Neuronal stem cell (in vitro differentiated cells): ENCODE measurements at places on chromosomes 16 and 17.

DNA sequence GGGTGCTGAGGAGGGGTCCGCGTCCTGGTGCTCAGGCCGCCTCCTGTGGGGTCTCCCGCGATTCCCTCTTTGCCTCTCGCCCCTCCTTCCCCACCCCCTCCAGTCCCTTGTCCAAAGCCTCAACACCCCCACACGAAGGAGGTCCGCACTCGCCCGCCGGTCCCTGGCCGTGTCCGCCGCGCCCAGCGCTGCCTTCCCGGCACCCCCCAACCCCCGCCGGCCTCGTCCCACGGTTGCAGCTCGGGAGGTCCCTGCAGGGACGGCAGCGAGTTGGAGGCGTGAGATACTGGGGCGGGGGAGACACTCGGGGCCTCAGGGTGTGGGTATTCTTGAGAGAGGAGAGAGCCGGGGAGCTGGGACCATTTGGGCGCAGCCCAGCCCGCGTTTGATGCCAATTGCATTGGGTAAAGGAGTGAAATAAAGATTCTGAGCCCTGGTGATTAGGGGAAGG, 468 bp downstream of the FLYWCH2 start:
- H3K4me1 ChIP-seq: peaks cover 5% of the 10 kb centered on the region
- peak overlapping the region; percentile 60 for H3K4me3 ChIP-seq
- H3K36me3 ChIP-seq: no peaks in the 10 kb centered on the region
- H3K27me3 ChIP-seq: no peaks in the 10 kb centered on the region
- no peak for DNase-seq

GRCh38 chr17:73058022-73058421, 34.5 kb downstream of the SLC39A11 start:
- no peaks in the 10 kb centered on the region for H3K4me1 ChIP-seq
- no peak overlapping the region for H3K27ac ChIP-seq
- no peak for DNase-seq
- no peaks in the 10 kb centered on the region for H3K27me3 ChIP-seq
- no peaks in the 10 kb centered on the region for H3K36me3 ChIP-seq

GRCh38 chr16:16086653-16087446, 136.4 kb downstream of the ABCC6 start:
- H3K4me1 ChIP-seq: no peaks in the 10 kb centered on the region
- no peak overlapping the region for H3K4me3 ChIP-seq
- no peak overlapping the region for H3K27ac ChIP-seq
- no peak for DNase-seq
- no peaks in the 10 kb centered on the region for H3K27me3 ChIP-seq

DNA sequence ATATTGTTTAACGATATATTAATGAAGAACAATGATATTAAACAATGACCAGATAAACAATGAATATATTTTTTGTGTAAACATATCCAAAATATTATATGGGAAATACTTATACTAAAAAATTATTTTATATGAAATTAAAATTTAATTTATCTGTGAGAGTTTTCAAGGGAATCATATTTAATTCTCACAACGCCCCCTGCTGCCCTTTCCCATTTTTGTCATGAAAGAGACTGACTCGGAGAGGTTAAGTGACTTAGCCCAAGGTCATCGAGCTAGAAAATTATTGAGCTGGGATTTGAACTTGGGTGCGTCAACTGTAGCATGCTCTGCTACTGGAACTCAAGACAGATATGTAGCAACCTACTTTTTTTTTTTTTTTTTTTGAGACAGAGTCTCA, 7.2 kb upstream of the MYCBPAP start:
- H3K36me3 ChIP-seq: no peaks in the 10 kb centered on the region
- H3K4me3 ChIP-seq: no peak overlapping the region
- H3K27me3 ChIP-seq: no peaks in the 10 kb centered on the region
- H3K4me1 ChIP-seq: peaks cover 6% of the 10 kb centered on the region

DNA sequence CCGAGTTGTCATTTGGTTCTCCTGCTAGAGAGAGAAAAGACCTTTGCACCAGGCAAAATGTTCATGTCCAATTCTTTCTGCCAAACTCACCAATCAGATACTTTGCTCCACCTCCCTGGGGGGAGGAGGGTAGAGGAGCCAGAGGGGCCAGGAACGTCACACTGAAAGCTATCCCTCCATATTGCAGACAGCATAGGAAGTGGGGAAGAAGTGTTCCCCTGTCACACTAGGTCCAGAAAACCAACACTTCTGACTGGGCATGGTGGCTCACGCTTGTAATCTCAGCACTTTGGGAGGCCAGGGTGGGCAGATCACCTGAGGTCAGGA, 9.5 kb downstream of the HSD17B2 start:
- no peaks in the 10 kb centered on the region for H3K4me1 ChIP-seq
- H3K27me3 ChIP-seq: no peaks in the 10 kb centered on the region
- H3K4me3 ChIP-seq: no peak overlapping the region
- no peak for DNase-seq
- no peaks in the 10 kb centered on the region for H3K36me3 ChIP-seq
- H3K27ac ChIP-seq: peak overlapping the region; percentile 63

- H3K27me3 ChIP-seq: peaks cover 48% of the 10 kb centered on the region
- DNase-seq: no peak
Measured at GRCh38 chr17:80446645-80447405, 29.6 kb downstream of the NPTX1 start.

DNA sequence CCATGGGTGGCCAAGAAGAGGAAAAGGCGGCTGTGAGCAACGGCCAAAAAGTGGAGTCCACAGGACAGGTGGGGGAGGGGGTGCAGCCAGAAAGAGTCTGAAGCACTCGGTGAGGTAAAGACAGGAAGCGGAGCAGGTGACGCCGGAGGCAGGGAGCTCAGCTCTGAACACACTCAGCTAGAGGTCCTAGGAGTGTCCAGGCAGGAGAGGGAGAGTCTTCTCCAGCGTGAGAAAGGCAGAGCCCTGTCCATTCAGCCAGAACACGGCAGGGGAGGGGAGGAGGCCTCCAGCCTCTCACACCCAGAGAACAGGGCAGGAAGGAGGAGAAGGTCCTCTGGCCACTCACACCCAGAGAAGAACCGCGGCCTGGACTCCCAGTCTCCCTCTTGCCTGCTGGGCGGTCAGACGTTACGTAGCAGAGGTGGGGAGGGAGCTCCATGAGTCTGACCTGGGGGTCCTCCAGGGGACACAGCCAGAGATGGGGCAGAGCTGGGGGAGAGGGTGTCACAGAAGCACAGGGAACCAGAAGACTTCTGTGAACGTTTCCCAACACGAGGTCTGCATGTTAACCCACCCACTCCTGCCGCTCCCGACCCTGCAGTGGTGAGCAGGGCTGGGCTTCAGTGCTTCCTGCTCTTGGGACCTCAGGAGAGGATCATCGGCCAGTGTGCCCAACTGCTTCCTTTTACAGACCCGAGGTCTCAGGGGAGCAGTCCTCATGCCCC, 89.2 kb downstream of the ABR start:
- no peaks in the 10 kb centered on the region for H3K27me3 ChIP-seq
- H3K36me3 ChIP-seq: peaks cover 9% of the 10 kb centered on the region
- H3K4me1 ChIP-seq: peaks cover 3% of the 10 kb centered on the region
- no peak for DNase-seq
- H3K27ac ChIP-seq: no peak overlapping the region

DNA sequence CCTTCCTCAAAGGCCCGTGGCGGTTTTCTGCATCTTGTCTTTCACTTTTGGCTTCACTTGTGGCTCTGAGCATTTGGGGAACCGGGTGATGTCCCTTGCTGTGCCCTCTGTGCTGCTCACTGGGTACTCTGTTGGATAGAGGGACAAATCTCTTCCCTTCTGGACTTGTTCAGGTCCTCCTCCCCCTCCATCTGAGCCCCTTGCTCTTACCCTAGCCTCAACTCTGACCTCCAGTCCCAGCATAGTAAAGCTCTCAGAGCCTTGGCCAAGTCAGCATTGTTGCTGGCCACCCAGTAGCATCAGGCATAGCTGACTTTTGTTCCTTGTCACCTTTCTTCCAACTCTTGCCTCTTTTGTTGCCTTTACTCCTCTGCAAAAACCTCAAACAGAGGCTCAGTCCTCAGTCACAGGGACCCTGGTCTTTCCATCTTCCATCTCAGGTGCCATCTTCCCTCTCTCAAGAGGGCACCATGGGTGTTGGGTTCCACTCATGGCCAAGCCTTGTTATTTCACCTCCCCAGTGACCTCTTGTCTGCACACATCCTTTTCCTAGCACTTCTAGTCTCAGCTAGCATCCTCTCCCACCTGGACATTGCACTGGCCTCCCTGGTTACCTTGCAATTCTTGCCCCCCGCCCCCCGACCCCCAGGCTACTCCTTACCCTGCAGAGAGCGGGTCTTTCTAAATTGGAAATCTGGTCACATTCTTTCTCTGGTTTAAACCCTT, 393 bp upstream of the PSMB10 start:
- no peak for DNase-seq
- peaks cover 11% of the 10 kb centered on the region for H3K4me1 ChIP-seq
- H3K27ac ChIP-seq: no peak overlapping the region
- H3K4me3 ChIP-seq: peak overlapping the region; percentile 97
- peaks cover 10% of the 10 kb centered on the region for H3K36me3 ChIP-seq

DNA sequence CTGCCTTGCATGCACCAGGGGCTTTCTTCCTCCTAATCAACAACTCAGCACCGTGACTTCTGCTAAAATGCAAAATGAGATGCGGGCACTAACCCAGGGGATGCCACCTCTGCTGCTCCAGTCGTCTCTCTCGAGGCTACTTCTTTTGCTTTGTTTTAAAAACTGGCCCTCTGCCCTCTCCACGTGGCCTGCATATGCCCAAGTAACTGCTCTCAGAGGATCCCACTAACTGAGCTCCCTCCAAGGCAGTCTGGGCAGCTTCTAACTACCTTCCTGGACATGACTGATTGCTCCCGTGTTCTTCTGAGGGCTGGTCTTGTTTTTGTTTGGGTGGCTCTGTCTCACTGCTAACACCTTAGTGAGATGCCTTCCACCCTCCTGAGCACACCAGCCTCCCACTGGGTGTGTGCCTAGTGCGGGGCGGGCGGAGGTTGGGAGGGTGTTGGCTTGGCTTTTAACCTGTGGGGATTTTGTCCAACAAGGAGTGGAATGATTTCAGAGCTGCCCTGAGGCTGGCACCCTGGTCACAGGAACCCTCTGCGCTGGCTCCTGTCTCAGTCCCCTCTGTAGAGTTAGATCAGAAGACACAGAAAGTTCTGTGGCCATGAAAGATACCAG, 8.9 kb upstream of the LGALS9 start:
- no peaks in the 10 kb centered on the region for H3K4me1 ChIP-seq
- peaks cover 26% of the 10 kb centered on the region for H3K36me3 ChIP-seq
- DNase-seq: no peak
- H3K4me3 ChIP-seq: no peak overlapping the region
- no peaks in the 10 kb centered on the region for H3K27me3 ChIP-seq

- H3K36me3 ChIP-seq: no peaks in the 10 kb centered on the region
- no peaks in the 10 kb centered on the region for H3K27me3 ChIP-seq
- H3K4me3 ChIP-seq: no peak overlapping the region
- H3K4me1 ChIP-seq: no peaks in the 10 kb centered on the region
- no peak overlapping the region for H3K27ac ChIP-seq
Measured at GRCh38 chr16:20129375-20129774, 55.7 kb upstream of the GPR139 start.

DNA sequence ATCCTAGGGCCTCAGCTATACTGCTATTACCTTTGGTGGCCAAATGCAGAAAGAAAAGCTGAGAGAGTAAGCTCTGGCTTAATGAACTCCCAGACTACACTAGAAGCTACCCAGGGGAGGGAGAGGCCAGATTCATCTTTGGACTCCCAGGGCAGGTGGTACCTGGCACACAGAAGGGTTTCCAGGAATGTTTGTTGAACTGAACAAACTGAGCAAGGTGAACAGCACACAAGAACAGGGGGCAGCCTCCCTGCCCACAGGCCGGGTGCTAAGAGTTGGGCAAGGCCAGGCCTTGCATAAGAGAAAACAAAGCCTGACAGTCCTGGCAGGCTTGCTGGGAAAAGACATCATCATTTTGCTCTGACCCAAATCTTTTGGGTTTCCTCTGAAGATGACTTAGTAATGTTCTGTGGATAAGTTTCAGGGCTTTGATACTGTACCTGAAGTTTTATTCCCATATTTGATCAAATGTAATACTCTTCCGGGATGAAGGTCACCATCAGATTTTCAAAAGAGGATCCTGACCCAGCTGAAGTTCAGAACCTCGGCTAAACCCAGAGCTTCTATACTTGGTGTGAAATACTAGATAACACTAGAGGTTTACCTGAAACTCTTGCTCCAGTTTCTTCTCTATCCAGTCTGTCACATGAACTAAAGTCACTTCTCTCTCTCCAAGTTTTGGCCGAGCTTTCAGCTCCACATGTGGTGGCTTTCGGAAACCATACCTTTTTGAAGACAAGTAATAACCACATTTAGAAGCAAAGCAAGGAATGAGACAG, 20.5 kb upstream of the ERN1 start:
- peaks cover 2% of the 10 kb centered on the region for H3K4me1 ChIP-seq
- H3K4me3 ChIP-seq: no peak overlapping the region
- no peak overlapping the region for H3K27ac ChIP-seq

GRCh38 chr16:49696414-49697101, 159.4 kb downstream of the ZNF423 start:
- no peaks in the 10 kb centered on the region for H3K27me3 ChIP-seq
- H3K4me1 ChIP-seq: peaks cover 64% of the 10 kb centered on the region
- H3K36me3 ChIP-seq: peaks cover 13% of the 10 kb centered on the region
- peak overlapping the region; percentile 95 for H3K27ac ChIP-seq

GRCh38 chr17:80050706-80051105, 14.3 kb downstream of the CCDC40 start:
- peak overlapping the region; percentile 47 for H3K4me3 ChIP-seq
- peaks cover 13% of the 10 kb centered on the region for H3K36me3 ChIP-seq
- no peak for DNase-seq
- no peak overlapping the region for H3K27ac ChIP-seq

DNA sequence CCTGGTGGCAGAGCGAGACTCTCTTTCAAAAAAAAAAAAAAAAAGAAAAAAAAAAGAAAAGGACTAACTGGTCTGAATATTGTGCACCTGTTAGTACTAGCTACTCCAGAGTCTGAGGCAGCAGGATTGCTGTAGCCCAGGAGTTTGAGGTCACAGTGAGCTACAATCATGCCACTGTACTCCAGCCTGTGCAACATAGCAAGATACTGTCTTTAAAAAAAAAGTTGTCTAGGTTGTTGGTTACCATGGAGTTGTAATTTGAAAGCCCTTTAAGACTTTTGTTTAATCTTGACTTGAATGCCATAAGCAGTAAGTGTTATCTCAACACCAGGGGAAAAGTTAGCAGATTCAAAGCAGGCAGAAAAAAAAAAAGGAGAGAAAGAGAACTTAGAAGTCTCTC, 10.9 kb upstream of the C16orf54 start:
- H3K27ac ChIP-seq: no peak overlapping the region
- no peaks in the 10 kb centered on the region for H3K27me3 ChIP-seq
- H3K4me3 ChIP-seq: no peak overlapping the region

DNA sequence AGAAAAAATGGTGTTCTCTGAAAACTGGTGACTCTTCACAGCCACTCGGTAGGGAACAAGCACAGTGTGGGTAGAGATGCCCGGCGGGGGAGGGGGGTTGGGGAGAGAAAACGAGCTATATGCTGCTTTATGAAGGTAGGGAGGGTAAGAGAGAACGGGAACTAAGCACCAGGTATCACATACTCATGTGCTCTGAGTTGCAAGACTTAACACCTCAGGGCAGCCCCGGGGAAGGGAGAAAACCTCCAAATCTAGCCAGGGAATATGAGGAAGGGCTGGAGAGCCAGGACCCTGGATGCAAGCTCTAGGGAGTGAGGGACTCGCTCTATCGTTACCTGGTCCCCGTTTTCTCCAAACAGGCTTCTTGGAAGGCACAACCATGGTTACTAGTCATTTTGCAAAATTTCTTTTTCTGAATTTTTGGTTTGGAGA, 35.3 kb downstream of the HIC1 start:
- peaks cover 20% of the 10 kb centered on the region for H3K36me3 ChIP-seq
- H3K4me3 ChIP-seq: no peak overlapping the region
- H3K27me3 ChIP-seq: no peaks in the 10 kb centered on the region
- peaks cover 8% of the 10 kb centered on the region for H3K4me1 ChIP-seq

- no peak overlapping the region for H3K4me3 ChIP-seq
- H3K36me3 ChIP-seq: peaks cover 16% of the 10 kb centered on the region
- H3K27ac ChIP-seq: peak overlapping the region; percentile 76
- H3K27me3 ChIP-seq: no peaks in the 10 kb centered on the region
- peaks cover 44% of the 10 kb centered on the region for H3K4me1 ChIP-seq
Measured at GRCh38 chr17:73341350-73342049, 29.7 kb upstream of the CDC42EP4 start.
